ENCODE measurements at places on chromosomes 7 and 10.

DNA sequence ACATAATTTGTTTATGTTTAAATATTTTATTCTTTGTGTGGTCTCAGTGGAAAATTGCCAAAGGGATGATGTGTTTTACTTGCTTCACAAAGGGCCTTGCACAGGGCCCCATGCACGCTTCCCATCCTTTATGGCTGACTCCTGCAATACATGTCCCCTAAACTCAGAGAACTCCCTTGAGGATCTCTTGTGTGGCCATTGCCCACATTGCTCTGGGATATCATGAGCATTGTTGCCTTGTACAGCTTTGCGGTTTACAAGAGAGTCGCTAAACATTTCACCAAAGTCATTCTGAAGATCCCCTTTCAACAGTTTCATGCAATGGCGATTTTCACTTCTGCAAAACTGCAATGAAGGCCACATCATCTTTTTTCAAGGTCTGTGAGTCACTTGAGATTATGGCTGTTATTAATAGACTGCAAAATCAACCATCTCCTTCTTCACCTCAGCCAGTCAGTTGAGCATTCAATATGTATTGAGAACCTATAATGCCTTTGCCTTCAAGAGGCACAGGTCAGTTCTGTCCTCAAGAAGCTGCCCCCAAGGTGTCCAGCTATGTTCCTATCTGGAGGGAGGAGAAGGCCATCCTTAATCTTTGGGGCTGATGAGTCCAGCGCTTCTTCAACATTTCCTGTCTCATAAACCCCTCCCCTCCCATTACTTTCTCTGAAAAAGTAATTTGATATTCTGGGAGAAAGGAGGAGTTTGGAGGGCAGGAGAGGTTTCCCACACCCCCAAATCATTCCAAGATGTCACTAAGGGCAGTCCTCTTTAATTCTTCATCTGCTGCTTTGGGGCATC lies 108.1 kb downstream of the CCDC71L start:
- no peak for DNase-seq

- no peak for DNase-seq
Observed at GRCh38 chr7:84780158-84781124, 406.4 kb downstream of the SEMA3D start.

GRCh38 chr7:53609185-53609584 lies 573.8 kb downstream of the POM121L12 start:
- DNase-seq: no peak

GRCh38 chr10:52488606-52489485 lies 174.8 kb downstream of the DKK1 start:
- no peak for DNase-seq

GRCh38 chr10:74213019-74213418 lies 62.0 kb downstream of the ADK start:
- DNase-seq: no peak

GRCh38 chr10:106402458-106402857 lies 762.0 kb downstream of the SORCS1 start:
- DNase-seq: no peak

GRCh38 chr7:141872931-141873330 lies 31.6 kb upstream of the PRSS37 start:
- DNase-seq: no peak

- no peak for DNase-seq
Observed at GRCh38 chr10:102564209-102564834, 60.5 kb downstream of the SUFU start.

- DNase-seq: no peak
Observed at GRCh38 chr7:55128693-55129394, 110.0 kb downstream of the EGFR start.

DNA sequence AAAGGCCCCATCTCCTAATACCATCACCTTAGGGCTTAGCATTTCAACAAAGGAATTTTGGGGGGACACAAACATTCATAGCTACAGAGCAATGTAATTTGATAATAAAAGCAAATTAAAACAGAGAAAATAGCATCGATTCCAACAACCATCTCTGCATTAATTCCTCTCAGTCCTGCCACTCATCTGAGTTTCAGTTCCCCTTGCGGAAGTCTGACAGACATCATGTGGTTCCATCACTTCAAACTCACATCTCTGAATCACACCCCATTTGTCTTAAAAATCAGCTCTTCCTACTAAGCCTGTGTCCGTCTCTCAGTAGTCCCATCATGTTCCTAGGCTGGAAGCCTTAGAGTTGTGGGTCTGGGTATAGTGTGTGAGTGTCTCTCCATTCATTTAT lies 3.6 kb downstream of the ADCK2 start:
- no peak for DNase-seq

DNA sequence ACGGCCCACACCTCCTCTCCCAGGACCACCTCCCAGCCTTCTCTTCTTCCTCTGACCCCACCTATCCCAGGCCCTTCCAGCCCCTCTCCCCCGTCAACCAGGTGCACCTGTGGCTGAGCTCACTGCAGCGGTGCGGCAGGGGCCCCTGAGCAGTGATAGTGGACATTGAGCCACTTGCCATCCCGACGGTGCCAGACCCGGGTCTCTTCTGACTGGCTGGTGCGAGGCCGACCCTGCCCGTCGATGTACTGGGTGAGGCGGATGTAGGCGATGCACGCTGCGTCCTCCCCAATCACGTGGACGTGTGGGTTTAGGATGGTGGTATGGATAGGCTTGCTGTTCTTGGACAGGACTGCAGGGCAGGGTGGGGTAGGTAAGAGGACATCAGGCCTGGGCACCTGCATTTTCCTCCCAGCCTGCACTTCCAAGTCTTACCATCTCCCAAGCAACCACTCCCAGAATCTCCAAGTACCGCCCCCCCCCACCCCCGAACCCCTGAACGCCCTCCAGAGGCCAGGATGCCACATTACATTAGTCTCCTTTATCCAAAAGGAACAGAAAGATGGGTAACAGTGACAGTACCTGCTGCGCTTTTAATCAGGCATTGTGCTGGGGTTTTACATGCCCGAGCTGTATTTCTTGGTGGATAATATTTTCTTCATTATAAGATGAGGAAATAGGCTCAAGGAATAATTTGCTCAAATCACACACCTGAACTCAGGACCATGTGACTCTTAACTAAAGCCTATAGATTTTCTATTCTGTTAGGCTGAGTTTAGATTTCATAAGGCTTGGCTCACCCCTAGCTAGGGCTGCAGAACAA lies 3.7 kb upstream of the NDST2 start:
- DNase-seq: no peak

DNA sequence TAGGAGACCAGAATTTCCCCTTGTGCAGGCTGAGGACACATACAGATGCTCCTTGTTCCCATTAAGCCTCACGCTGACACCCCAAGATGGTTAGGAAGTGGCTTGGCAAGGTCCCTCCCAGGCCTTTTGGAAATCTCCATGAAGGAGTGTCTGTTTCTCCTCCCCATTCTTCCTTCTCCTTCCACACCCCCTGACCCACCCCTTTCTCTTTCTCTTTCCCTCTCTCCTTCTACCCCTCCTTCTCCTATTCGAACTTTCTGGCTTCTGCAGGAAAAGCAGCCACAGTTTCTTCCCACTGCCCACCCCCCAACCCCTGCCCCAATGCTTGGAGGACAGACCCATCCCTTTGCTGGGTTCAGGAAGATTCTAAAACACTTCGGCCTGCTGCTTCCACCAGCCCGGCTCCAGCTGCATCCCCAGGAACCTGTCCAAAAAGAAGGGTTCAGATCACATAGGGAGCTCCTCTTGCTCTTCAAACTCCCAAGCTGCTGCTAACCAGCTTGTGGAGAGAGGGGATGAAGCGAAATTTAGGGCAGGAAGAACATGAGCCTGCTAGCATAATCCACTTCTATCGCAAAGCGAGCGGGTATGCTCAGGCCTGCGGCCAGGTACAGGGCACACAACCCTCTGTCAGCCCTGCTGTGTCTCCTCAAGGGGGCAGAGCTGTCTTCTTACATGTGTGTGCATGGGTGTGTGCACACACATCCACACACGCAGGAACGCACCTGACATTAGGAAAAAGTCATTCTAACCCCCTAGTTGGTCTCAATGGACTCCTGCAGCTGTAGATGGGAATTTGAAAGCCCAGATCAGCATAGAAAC lies 80.4 kb downstream of the PPP1R3C start:
- no peak for DNase-seq

GRCh38 chr10:10333622-10334021 lies 684.0 kb upstream of the CELF2 start:
- DNase-seq: no peak

- DNase-seq: no peak
Observed at GRCh38 chr10:23073527-23073926, 21.9 kb upstream of the MSRB2 start.

Data from activated naive CD4-positive, alpha-beta T cell treated with anti-CD3 and anti-CD28 coated beads, Interleukin-2, amount 10 ng/mL, durations not matched to agents 7 days and 5 days (primary cell).